ENCODE measurements at places on chromosomes 5 and 9.

DNA sequence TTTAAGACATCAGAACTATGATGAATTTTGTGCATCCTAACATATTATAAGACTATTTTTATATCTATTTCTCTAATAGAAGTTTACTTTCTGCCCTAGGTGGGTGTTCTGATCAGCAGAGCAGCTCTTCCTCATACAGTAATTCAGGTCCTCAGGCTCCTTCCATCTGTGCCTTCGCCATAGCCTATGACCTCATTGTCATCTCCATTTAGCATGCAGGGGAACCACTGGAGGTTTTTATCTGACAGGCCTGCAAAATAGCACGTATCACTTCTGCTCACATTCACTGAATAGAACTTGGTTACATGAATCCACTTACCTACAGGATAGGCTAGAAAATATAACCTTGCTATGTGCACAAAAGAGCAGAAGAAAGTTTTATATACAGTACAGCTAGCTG lies 159.4 kb upstream of the CCNH start:
- no peak for DNase-seq

DNA sequence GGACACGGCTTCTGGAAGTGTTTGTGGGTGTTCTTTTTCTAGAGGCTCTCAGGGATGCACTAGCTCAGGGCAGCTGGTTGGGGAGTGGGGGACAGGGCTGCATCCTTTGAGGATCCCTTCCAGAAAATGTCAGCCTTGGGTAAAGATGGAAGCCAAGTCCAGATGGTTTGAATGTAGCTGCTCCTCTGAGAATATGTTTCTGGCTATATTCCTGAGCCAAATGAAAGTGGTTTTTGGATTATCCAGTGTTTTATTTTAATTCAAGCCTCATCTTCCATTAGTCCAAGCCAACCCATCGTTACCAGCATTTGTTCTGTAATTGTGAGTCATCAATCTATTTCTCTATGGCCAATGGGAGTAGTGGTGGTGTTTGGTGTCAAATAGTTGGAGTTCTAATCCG lies 70.4 kb downstream of the SPRY4 start:
- no peak for DNase-seq

DNA sequence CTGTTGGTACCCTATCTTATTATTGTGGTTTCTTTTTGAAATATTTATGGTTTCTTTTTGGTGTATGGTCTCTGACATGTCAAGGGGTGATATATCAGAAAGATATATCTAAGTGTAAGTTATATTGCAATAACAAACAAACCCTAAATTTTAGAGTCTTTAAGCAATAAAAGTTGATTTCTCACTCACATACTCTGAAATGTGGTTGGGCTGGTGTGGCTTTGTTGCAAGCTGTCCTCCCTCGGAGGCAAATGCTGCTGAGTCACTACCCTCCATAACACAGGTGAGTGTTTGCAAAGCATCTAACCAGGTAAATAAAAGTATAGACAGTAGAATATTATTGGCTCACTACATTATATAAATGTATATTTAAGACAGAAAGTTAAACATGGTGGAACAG lies 253.2 kb downstream of the CDH18 start:
- DNase-seq = no peak

DNA sequence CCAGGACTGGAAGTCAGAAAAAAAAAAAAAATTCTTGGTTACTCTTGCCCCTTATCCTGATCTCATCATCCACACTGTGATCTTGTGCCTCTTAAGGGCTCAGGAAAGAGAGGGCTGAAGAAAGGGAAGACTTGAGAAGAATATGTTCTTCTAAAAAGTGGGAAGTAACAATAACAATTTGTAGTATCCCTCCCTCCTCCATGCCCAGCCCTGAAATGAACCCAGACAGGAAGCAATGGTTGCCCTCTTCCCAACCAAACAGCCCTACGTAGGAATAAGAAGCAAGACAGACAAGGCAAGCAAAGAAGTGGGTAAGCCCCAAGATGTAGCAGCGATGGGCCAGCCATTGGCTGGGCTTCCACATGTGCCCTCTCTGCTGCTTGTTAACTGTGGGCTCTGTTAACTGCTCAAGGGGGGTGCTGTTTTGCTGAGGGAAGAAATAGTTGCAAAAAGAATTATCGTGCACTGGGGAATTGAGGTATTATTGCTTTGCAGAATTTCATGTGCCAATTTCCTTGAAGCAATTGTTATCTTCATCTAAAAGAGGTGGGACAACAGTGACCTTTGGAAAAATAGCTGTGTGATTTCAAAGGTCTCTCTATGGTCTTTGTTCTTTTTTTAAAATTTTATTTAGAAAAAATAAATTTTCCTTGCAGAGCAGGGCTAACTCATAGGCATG lies 146.6 kb upstream of the PCA3 start:
- DNase-seq = no peak

Measured in NCI-H2107 (cell line).